ENCODE measurements at places on chromosomes 6 and 20.

GRCh38 chr6:168683621-168684020 is 242.6 kb downstream of the SMOC2 start:
- DNase-seq, result no peak

DNA sequence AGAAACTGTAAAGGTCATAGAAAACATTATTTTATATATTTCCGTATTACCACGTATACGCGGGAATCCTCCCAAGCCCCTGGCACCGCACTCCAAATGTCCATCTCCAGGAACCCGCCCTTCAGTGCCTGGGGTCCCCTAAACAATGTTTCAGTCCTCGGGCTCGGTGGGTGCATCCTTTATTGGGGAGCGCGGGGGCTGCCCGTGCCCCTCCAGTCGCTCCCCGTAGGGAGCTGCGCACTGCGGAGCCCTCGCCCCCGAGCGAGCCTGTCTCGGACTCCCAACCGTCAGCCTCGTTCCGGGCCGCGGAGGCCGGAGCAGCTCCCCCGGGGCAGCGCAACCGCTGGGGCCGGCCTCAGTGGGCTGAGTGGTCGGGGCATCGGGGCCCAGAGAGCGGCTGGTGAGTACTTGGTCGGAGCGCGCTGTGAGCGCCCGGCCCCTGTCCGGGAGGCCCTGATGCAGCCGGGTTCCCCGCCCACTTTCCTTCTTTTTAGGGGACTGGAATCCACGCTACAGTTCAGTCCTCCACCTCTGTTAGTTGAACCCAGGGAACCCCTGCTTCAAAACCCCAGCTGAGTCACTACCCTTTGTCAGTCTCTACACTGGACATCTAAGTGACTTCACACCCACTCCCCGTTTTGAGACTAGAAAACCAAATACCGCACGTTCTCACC is at the start of gene DNAH8:
TSS of gene DNAH8 (plus strand) at position 296 of the 674 bp plus-strand sequence. CDS start 7,499 bp downstream, outside the sequence.
- no peak for DNase-seq

- DNase-seq, result no peak
Measured at GRCh38 chr6:127058936-127059335, 59.5 kb upstream of the RSPO3 start.

DNA sequence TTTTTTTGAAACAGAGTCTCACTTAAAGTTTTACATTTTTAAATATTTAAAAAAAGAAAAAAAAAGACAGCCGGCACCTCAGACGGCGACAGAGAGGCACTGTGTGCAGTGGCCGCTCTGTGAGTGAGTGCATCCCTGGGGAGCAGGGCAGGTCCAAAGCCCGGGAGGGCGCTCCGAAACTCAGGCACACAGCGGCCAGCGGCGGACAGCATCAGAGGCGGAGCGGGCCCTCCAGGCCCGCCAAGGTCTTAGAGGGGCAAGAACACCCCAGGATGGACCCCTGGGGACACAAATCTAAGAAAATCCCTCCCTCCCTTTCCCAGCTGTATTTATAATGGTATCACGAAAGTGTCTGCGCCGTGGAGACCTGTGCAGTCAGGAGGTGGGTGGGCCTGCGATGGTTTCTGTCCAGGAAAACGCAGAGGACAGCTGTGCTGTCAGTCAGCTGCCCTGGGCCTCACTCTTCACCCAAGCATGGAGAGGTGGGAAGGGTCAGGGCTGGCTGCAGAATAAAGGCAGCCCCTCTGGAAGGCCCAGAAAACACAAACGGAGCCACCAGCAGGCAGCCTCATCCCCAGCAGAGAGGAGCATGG is 43.8 kb downstream of the TAF4 start:
- no peak for DNase-seq

DNA sequence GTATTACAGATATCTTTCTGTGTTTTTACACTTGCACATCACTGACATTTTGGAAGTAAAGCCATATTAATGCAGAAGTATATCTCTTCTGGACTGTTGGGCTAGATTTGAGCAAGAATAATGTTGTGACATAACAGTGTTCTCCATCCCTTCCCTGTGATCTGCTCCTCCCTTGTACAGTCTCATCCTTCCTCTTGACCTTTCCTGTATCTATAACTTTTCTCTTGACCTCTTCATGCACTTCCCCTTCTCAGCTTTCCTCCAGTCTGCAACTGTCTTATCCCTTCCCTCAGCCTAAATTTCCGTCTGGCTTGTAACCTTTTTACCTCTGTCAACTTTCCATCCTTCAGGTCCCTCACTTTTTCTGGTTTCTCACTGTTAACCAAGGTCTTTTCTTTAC is 29.8 kb downstream of the NCOA3 start:
- no peak for DNase-seq

GRCh38 chr6:168828800-168829199 is 387.8 kb downstream of the SMOC2 start:
- no peak for DNase-seq

- no peak for DNase-seq
Measured at GRCh38 chr6:124110514-124110913, 306.8 kb downstream of the NKAIN2 start.

DNA sequence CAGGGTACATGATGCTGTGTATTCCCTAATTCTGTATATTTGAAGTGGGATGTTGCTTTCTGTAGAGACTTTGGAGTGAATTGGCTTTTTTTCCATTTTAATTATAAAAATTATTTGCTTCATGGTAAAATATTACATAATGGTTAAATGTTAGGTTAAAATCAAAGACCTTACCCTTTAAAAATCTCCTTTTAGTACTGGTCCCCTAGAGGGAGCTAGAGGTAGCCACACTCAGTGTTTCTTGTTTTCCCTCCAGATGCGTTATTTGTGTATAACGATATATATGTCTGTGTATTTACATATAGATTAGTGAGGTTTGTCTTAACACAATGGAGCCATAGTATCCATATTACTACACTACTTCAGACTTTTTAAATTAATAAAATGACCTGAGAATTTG is 146.7 kb downstream of the PLCB4 start:
- no peak for DNase-seq

DNA sequence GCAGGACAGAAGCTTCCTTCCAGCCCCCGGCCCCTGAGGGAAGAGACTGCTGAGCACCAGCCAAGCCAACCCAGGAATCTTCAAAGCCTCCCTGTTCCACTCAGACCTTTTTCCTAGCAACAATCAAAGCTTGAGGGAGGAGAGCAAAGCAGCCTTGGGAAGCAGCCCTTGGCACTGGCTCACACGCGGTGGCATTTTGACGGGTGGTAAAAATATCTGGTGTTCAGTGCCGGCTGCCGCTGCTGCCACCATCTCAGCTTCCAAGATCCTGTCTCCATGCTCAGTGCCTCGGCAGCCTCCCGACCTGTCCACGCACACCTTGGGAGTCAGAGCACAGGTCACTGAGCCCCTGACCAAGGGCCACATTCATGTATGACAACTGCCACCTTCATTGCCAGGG is 170.1 kb downstream of the LRFN2 start:
- DNase-seq, result no peak

GRCh38 chr20:51218603-51219002 is 195.7 kb upstream of the KCNG1 start:
- DNase-seq, result no peak

DNA sequence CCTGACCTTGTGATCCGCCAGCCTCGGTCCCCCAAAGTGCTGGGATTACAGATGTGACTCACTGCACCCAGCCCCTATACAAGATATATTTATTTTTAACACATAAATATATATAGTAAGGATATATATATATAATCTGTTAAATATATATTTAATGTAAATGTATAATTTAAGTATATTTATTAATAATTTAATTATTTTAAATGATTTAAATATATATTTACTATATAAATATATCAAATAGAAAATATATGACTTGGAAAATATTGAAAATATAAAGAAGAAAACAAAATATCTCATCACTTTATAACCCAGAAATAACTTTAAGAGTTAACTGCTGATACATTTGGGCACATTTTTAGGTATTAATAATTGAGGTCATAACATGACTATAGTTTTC is 324.7 kb downstream of the SYNE1 start:
- DNase-seq, result no peak

- no peak for DNase-seq
Measured at GRCh38 chr6:168412456-168412855, 28.5 kb upstream of the SMOC2 start.

DNA sequence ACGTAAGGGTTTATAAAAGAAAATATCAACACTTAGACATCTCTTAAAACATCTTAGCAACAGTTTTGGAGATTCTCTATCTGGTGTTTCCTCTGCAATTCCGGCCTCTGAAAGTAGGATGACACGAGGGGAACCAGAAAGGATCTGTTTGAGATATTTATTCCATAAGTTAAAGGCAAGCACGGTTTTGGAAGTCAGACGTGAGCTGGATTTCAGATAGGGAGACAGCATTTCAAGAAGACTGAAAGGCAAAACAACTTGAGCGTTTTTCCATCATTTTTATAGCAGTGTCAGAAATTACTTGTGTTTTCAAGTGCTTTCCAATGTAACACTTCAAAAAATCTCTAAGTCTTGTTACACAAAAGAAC is 52.9 kb upstream of the BTN3A2 start:
- DNase-seq, result no peak

GRCh38 chr6:157849288-157850017 is 26.4 kb downstream of the SNX9 start:
- DNase-seq, result no peak

DNA sequence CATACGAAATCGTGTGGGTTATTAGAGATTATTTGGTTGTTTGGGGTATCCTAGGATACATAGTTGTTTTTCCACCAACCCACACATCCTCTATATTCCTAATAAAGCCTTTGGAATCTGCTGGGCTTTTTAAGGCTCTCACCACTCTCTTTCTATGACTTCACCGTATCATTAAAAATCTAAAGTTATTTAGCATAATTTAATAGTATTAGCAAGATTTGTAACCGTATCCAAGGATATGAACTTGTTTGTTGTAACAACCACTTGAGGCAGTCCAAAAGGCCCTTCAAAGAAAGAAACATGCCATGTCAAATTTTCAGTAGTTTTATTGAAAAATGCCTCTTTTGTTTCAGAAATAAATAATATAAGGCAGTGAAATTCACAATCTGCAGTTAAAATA is 121.8 kb downstream of the COL12A1 start:
- no peak for DNase-seq

GRCh38 chr20:60407011-60407771 is 449.0 kb downstream of the CDH26 start:
- DNase-seq, result no peak

- no peak for DNase-seq
Measured at GRCh38 chr20:40925829-40926510, 102.7 kb upstream of the TOP1 start.

GRCh38 chr6:170090561-170090960 is 200.3 kb downstream of the DLL1 start:
- DNase-seq, result no peak

DNA sequence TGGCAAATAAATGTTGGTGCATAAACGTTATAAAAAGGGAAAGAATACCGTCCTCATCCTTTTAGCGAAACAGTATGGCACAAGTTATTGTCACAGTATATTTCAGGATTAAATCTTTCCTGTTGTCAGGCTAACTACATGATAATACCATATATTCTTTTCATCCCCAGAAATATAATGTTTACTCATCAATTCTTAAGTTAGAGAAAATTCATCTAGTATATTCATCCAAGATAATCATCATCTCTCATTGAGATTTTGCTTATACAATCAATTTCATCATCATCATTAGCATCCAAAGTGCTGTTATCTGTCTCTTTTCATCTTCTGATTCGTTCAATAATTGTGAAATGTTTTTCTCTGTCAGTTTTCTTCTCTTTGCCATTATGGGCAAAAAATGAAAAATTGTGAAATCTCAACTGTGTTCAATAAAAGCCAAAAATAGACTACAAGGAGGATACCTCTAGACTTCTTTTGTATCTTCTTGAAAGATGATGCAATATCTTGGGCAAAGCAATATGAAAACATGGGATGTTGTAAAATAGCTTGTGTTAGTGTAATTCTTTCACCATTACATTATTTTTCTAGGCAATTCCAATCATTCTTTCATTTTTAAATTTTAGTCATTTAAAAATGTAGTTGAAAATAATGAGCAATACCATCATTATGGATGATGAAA is 2.6 kb downstream of the SPACA1 start:
- DNase-seq, result no peak

DNA sequence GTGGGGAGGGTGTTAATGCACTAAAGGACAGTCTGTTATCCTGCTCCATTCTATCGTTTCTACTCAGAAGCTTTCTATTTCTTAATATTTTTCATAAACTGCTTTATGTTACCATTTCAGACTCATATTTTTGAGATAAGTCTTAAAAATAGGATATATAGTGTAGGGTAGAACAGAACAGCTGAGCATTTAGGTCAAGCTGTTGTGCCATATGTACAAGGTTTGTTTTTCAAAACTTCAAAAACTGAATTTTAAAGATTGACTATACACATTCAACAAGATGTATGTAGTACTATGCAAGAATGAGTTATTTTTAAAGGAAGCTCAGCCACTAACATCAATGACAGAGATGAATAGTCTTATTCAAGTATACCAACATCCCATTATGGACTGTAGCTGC is 437.1 kb downstream of the PHF3 start:
- DNase-seq, result no peak

GRCh38 chr20:62663145-62664018 is 21.1 kb downstream of the SLCO4A1 start:
- no peak for DNase-seq
